Lung (tissue), 17 donors: ENCODE measurements at places on chromosomes 3 and 15. TPM values are rescaled to one million over a fixed set of nuclear protein-coding genes. Genes with fewer than 3 reads are reported as not detected.
A peak's percentile ranks its signal among the peaks of the same experiment; 100 is the strongest.

DNA sequence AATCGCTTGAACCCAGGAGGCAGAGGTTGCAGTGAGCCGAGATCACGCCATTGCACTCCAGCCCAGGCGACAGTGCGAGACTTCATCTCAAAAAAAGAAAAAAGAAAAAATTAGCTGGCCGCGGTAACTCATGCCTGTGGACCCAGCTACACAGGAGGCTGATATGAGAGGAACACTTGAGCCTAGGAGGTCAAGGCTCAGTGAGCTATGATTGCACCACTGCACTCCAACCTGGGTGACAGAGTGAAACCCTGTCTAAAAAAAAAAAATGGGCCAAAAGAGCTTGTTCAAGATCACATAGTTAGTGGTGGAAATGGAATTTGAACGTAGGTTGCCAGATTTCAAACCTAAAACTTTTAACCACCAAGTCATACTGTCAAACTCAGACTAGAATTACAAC is 46.2 kb upstream of the PPP4R2 start:
- no peak overlapping the region for H3K4me3 ChIP-seq
- no peak overlapping the region for H3K27ac ChIP-seq
- no peak for DNase-seq
- H3K4me1 ChIP-seq: no peaks in the 10 kb centered on the region

DNA sequence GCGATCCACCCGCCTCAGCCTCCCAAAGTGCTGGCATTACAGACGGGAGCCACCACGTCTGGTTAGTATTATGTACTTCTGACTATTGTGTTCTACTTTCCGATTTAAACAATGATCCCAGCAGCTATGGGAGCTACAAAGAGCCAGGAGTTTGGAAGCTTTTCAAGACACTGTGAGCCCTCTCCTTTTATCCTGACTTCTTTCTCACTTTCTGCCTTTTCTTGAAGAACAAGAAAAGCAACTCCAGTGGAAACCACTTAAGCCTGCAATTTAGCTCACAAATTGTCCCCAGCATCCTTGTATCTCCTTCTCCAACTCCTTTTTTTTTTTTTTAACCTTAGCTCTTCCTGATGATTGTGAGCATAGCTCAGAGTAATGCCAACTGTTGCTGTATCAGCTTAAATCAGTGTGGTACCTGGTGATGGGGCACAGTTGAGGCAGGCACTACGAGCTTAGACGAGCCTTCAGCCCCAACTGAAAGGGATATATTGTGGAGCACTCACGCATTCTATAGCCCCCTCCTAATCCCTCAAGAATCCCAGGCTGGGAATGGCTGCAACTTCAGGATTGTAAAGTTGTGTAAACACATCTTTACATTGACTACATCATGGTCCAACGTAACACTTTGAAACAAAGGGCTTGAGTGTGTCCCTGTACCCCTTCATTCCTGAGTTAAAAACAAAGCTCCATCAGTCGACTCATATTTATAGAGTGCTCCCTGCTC is 677.0 kb downstream of the FHIT start:
- DNase-seq: no peak
- no peaks in the 10 kb centered on the region for H3K36me3 ChIP-seq
- no peaks in the 10 kb centered on the region for H3K4me1 ChIP-seq
- no peak overlapping the region for H3K27ac ChIP-seq
- no peak overlapping the region for H3K4me3 ChIP-seq

DNA sequence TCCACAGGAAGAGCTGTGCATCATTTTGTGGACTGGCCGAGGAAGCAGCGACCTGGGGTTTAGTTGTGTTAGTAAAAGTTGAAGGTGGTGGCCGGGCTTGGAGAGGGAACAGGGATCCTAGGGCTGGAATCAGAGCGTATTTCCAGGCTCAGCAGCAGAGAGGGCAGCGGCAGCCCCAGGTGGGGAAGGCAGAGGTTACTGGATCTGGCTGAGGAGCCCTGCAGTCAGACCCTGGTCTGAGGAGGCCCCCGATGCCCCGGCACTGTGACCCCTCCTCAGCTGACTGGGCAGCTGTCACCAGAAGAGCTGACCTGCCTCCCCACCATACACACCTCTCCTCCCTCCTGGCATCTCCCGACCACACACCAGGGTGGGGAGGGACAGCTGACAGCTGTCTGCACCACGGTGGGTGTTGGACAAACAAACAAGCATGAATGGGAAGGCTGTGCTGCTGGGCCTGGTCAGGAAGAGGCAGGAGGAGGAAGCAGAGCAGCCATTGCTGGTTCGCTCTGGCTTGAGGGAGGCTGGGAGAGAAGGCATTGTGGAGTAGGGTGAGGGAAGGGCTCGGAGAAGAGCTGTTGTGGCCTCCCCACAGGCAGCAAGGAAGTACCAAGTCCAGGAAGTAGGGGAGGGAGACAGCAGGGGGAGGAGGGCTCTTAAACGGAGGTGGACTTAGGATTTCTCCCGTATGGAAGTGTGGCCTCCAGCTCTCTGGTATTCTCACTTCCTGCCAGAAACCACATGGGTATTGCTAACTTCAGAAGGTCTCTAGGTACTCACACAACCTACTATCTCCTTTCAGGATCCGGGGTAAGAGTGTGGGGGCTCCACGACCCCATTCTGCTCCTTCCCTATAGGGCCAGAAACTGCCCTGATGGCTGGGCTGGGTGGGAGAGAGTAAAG is 49.5 kb upstream of the HACD2 start:
- H3K4me1 ChIP-seq: peaks cover 24% of the 10 kb centered on the region
- DNase-seq: no peak
- peak overlapping the region; percentile 27 for H3K27ac ChIP-seq
- H3K4me3 ChIP-seq: no peak overlapping the region

DNA sequence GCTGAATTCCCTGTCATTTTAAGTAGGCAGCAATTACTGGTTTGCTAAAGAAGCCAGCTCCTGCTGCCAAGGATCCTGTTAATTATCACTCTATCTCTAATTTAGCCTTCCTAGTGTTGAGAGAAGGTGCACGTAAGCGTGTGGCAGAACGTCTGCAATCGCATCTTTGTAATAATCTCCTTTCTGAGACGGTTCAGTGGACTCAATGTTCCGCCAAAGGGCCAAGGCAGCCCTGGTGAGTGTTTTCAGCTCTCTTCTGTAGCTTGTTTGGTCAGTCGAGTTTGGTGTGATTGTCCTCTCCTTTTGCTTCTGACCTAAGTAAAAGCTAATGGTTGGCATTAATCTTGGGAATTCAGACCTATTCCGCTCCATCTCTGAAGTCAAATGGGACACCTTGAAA is 24.2 kb downstream of the MITF start:
- H3K27me3 ChIP-seq: no peaks in the 10 kb centered on the region
- no peaks in the 10 kb centered on the region for H3K36me3 ChIP-seq
- peaks cover 14% of the 10 kb centered on the region for H3K4me1 ChIP-seq

GRCh38 chr3:15685927-15686326 is 84.4 kb downstream of the BTD start:
- peaks cover 15% of the 10 kb centered on the region for H3K36me3 ChIP-seq
- H3K4me1 ChIP-seq: no peaks in the 10 kb centered on the region
- H3K27me3 ChIP-seq: no peaks in the 10 kb centered on the region
- H3K27ac ChIP-seq: no peak overlapping the region
- no peak for DNase-seq

GRCh38 chr3:62167566-62168262 is 205.6 kb downstream of the FEZF2 start:
- H3K27me3 ChIP-seq: no peaks in the 10 kb centered on the region
- no peak overlapping the region for H3K27ac ChIP-seq

DNA sequence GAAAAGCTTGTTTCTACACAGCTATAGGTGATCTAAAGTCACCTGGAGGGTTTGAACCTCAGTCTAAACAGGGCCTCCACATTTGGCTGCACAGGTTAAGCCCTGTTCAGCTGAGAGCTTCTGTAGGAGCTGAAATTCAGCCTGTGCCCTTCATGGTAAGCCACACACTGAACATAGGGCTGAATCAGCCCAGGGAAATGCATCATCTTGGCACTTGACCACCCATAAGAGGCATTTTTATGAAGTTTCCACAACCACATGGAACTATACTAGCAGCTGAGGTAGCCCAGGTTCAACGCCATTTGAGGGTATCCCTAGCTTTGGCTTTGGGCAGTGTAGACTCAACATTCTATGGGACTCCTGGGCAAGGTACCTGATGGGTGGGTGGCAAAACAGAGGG is 126.8 kb downstream of the FAM174B start:
- peaks cover 6% of the 10 kb centered on the region for H3K4me1 ChIP-seq
- DNase-seq: no peak
- H3K27ac ChIP-seq: no peak overlapping the region
- no peaks in the 10 kb centered on the region for H3K27me3 ChIP-seq
- H3K36me3 ChIP-seq: no peaks in the 10 kb centered on the region

DNA sequence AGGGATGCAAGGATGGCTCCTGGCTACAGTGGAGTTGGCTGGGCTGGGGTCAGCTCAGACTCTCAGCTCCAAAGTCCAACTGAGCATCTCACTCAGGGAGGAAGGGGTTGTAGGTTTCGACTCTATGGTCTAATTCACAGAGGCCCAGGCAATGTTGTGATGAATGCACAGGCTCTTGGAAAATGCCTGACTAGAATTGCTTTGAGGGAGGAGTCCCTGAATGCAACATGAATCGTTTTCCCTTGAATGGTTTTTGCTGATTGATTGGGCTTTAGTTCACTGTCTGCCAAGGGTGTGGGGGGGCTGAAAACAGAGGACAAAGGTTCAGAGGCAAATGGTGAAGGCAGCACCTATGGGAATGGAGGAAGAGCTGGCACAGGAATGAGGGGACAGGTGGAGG is 48.6 kb upstream of the LINGO1 start:
- H3K36me3 ChIP-seq: no peaks in the 10 kb centered on the region
- no peak overlapping the region for H3K4me3 ChIP-seq

- H3K36me3 ChIP-seq: no peaks in the 10 kb centered on the region
- peak; percentile 60 for DNase-seq
- no peak overlapping the region for H3K4me3 ChIP-seq
Observed at GRCh38 chr3:101635954-101636798, 40.8 kb downstream of the ZBTB11 start.

GRCh38 chr15:92906563-92907081 is 6.5 kb downstream of the CHD2 start:
- H3K4me1 ChIP-seq: peaks cover 12% of the 10 kb centered on the region
- H3K36me3 ChIP-seq: no peaks in the 10 kb centered on the region
- no peak for DNase-seq

DNA sequence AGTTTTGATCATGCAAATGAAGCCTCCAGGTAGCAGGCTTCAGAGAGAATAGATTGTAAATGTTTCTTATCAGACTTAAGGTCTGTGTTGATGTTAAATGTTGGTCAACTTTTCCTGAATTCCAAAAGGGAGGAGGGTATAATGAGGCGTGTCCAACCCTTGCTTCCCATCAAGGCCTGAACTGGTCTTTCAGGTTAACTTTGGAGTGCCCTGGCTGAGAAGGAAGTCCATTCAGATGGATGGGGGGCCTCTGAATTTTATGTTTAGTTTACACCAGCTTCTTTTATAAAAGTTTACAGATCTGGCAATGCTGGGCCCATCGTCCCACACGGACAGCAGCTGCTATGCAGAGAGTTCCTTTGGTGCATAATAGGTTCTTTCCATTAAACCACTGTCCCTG is 8.9 kb downstream of the CCDC13 start:
- H3K36me3 ChIP-seq: no peaks in the 10 kb centered on the region
- peak; percentile 57 for DNase-seq
- H3K4me3 ChIP-seq: no peak overlapping the region
- H3K4me1 ChIP-seq: no peaks in the 10 kb centered on the region
- no peak overlapping the region for H3K27ac ChIP-seq

The MUSTN1 gene
- total RNA-seq: 10.9 TPM
